Tibial nerve (tissue), 4 donors: ENCODE measurements at places on chromosomes 12 and 14.

DNA sequence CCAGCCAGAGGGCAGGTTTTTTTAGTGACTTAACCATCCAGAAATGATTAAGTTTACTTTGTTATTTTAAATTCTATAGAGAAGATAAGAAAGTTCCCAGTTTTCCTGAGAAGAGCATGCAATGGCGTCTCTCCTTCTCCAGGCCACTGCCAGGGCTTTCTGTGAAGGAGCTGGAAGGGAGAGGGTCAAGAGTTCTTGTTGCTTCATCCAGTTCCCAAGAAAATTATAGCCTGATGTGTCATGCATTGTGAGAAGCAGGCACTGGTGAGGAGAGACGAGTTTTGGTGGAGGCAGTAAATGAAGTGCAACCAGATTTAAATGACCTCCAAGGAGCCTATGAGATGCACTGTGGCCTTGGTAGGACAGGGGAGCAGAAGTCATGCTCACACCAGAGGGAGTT is 14.2 kb downstream of the ELK3 start:
- no peak for DNase-seq

- DNase-seq: no peak
Measured at GRCh38 chr14:102316338-102316742, 3.2 kb upstream of the ZNF839 start.

DNA sequence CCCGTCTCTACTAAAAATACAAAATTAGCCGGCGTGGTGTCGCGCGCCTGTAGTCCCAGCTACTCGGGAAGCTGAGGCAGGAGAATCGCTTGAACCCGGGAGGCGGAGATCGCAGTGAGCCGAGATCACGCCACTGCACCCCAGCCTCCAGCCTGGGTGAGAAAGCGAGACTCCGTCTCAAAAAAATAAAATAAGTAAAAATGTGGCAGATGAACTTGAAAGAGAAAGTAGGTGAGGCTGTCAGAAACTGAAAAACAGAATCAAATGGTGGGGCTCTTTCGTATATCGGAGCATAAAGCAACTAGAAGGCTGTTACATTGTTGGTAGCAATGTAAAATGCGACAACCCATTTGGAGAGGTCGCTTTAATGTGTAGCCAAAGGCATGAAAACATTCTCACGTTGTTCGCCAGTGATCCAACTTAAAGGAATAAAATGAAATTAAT is 767 bp upstream of the CCNT1 start:
- no peak for DNase-seq

GRCh38 chr12:25975179-25975578 is 16.7 kb downstream of the RASSF8 start:
- no peak for DNase-seq

DNA sequence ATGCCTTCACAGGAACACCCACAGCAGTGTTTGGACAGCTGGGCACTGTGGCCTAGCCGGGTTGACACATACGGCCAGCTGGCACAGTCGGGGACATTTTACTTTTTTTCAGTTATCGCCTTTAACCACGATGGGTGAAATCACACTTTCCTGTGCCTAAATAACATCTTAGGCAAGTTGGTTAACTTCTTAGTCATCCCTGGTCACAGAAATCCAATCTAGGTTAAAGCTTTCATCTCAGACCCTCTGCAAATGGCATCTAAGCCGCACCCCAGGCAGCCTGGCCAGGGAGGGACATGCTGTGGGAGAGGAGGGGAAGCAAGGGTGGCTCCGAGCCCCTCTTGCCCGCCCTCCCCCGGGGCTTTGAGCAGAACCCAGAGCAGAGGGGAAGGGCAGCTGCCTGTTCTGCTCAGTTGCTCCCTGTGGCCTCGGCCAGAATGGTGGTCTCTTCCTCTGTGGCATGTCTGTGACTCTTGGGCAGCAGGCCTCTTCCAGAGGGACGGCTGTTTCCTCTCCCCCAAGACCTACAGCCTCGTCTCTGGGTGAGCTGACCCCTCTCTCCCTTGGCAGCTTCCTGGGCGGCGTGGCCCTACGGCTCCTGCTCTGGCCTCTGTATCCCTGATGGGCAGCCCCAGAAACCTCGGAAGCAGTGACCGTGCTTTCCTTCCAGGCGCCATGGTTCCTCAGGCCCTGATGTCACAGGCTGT is 85.4 kb upstream of the DYNC1H1 start:
- DNase-seq: no peak

DNA sequence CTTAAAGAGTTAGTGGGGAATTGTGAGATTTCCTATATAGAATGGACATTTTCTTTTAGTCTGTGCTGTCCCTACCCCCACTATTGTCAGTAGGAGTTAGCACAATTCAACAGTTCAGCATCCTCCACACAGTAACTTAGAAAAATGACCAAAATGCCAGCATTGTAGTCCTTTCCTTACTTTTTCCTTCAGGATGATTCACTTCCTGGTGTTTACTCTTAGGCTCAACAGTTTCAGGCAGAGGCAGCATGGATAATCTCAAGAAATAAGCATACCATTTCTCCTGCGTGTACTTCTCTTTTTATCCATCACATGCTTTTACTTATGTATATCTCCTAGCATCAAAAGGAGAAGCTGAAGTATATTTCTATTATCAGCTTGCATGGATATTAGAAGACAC is 683.4 kb downstream of the SLC16A7 start:
- no peak for DNase-seq

DNA sequence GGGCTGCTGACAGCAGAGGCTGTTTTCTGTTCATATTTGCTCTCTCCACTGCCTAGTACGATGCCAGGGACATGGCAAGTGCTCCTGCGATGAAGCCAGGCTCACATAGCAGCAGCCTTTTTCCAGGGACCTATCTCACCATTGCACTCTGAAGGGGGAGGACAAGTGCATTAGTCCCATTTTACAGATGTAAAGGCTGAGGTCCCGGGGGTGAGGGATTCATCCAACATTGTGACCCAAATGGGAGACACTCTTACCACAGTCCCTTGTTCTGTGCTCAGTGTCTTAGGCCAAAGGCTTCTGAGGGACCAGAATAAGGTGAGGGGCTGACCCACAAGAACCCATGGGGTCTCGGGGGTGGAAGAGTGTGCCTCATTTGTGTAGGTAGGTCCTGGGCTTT is 21.6 kb upstream of the ESRRB start:
- DNase-seq: no peak

GRCh38 chr12:5507944-5508343 is 76.0 kb downstream of the NTF3 start:
- DNase-seq: no peak

DNA sequence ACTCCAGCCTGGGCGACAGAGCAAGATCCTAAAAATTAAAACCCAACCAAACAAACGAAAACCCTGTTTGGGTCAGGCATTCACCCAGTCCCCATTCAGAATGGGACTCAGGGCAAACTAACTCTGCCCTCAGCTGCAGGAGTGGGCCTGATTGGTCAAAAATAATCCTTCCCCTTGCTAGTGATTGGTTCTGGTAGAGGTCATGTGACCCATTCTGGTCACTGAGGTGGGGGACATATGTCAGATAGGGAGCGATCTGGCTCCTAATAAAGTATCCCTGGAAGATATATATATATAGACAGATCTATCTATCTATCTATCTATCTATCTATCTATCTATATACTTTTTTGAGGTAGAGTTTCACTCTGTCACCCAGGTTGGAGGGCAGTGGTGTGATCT is 29.5 kb upstream of the MED13L start:
- no peak for DNase-seq

- DNase-seq: no peak
Measured at GRCh38 chr14:85934886-85935254, 404.9 kb downstream of the FLRT2 start.

GRCh38 chr12:86241600-86241999 is 14.6 kb downstream of the MGAT4C start:
- DNase-seq: no peak

DNA sequence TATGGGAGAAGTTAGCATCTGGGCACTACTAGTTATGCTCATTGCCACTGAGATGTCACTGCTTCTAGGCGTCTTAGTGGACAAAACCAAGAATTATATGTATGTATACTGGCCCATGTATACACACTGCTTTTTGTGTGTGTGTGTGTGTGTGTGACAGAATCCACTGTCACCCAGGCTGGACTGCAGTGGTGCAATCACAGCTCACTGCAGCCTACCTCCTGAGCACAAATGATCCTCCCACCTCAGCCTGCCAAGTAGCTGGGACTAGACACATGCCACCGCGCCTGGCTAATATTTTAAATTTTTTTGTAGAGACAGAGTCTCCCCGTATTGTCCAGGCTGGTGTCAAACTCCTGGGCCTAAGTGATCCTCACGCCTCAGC is 25.2 kb downstream of the LIMA1 start:
- peak; percentile 61 for DNase-seq

DNA sequence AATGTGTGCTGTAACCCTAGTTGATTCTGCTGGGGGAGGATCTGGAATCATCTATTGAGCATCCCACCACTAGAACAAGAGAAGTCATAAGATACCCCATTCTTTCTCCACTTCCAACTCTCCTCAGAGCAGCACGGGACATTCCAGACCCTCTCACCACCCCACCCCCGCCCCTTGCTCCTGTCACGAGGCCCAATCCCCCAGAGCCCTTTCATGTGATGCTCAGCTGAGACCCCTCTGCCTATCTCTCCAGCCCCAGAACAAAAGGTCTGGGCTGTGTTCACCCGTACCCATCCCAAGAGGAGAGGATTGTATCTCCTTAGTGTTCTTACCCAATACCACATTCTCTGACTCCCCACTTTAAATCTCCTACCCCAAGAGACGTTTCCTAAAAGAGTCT is 602 bp downstream of the PMEL start:
- no peak for DNase-seq

DNA sequence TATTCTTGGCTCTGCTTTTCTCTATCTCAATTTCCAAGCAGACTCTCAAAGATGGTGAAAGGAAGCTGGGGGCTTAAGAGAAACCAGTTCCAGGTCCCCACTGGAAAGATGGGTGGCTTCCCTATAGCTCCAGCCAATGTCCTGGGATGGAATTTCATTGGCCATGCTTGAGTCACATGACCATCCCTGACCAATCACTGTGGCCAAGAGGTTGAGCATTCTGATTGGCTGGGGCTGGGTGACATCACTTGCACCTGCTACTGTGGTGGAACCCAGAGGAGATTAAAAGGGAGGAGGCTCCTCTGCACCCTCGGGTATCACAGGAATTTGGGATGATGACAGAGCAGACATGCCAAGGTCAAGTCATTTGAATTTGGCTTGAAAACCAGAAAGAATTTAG is 436.5 kb downstream of the TMEM132D start:
- no peak for DNase-seq

- no peak for DNase-seq
Measured at GRCh38 chr12:28574746-28575592, 384.7 kb downstream of the CCDC91 start.

GRCh38 chr12:70290116-70290515 is 46.9 kb downstream of the CNOT2 start:
- DNase-seq: no peak

DNA sequence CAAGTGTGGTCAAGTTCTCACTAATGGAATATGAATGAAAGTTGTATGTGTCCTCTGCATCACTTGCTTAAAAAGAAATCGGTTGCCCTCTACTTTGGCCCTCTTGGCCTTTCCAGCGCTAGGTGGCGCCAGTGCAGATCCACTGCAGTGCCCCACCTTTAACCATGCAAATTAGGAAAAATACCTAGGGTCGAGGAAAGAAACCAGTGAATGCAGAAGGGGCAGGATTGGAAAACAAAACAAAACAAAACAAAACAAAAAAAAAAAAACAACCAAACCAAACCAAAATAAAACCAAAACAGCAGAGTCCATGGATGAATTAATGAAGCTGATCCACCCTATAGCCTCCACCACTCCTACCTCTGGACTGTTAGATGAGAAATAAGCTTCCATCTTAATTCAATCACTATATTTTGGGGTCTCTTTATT is 12.9 kb upstream of the NEMF start:
- DNase-seq: peak; percentile 78

DNA sequence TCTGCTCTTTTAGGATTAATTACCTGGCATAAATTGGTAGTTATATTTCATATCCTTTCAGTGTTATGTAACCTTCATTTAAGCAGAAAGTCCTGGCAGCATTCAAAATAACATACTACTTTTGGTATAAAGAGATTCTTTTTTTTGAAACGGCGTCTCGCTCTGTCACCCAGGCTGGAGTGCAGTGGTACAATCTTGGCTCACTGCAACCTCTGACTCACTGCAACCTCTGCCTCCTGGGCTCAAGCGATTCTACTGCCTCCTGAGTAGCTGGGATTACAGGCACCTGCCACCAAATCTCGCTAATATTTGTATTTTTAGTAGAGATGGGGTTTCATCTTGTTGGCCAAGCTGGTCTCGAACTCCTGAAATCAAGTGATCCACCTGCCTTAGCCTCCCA is 9.2 kb downstream of the KTN1 start:
- no peak for DNase-seq

DNA sequence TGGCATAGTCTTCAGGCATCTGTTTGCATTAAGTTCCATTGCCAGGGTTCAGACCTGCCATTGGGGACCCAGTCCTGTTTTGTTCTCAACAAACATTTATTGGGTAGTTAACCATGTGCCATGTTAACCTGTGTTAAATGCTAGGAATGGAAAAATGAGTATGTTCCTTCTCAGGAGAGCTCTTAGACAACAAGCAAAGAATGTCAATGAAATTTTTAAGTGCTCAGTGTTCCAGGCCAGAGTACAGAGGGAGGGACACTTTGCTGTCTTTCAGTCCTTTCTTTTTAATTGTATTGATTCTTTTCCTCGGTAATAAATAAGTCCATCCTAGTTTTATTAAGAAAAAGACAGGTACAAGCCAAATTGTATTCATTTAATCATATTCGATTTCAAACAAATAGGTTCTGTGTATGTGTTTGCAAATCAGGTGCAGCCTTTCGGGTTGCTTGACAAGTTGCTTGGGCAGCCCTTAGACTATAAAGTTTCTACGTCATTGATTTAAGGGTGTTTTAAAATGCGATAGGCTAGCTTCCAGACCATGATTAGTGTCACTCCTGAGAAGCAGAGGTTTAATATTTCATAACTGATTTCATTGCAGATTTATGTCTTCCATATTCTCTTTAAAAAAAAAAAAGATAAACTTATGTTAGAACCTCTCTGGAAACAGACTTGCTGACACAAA is 123.1 kb downstream of the DERA start:
- DNase-seq: no peak

DNA sequence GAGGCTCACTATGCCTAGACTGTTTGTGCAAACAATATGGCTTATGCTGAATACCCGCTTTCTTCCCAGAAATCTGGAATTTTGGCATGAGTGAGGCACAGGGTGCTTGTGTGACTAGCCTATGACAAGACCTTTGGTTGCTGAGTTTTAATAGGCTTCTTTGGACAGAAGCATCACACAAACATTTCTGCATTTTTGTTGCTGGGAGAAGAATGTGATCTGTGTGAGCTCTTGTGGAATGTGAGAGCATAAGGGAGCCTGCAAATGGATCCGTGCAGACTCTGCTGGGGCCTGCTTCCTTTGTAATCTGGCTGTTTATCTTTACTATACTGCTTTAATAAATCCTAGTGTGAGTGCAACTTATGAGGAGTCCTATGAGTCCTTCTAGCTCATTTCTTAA is 83.0 kb upstream of the ZDHHC17 start:
- no peak for DNase-seq

GRCh38 chr12:12290206-12290605 is 23.4 kb upstream of the LRP6 start:
- no peak for DNase-seq
